ENCODE measurements at places on chromosomes 7 and 10.

GRCh38 chr10:100289641-100290040 is 3.2 kb upstream of the BLOC1S2 start:
- DNase-seq = no peak

DNA sequence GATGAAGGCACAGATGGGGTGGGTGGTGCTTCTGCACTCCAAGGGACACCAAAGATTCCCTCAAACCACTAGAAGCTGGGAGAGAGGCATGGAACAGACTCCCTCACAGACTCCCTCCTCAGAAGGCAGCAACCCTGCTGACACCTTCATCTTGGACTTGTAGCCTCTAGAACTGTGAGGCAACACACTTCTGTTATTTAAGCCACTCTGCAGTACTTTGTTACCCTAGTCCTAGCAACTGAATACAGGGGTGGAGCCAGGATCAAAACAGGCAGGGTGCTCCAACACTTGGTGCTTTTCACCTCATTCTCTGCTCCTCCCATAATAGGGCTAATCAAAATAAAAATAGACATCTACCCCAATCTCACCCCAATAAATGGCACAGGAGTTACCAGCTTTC is 2.3 kb upstream of the GSTO1 start:
- DNase-seq = no peak

GRCh38 chr10:114412907-114413797 is 8.8 kb upstream of the AFAP1L2 start:
- no peak for DNase-seq

DNA sequence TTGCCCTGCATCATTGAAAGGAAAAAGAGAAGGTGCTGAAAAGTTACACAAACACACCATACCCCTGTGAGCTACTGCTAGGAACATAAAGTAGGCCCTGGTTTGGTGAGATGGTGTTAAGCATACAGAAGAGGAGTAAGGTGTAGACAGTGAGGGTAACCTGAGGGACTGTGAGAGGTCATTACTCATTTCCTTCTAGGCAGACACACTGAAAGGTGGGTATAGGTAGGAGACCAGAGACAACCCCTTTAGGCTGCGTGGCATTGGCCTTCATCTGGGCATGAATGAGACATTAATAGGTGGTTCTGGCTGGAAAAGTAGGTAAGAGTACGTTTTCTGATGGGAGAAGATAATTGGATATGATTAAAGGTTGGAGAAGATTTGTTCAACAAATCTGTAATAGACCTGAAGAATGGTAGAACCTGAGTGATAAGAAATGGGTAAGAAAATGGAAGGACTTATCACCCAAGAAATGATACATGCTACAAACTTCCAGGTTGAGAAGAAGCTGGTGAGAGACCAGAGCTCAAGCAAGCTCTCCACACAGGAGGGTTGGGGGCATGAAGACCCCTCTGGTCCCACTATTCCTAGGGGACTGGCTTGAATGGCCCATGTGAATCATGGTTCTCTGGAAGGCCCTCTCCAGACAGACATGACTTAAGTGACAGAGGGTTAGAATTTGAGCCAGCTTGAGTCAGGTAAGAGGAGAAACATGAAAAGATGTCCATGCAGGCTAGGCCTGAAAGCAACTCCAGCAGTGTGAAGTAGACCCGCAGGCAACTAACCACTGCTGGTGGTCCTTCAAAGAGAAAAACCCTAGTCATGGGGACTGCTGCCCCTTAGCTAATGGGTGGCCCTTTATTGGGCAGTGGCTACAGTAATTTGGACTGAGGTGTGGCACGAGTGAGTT is 3.8 kb downstream of the COMTD1 start:
- DNase-seq = no peak

DNA sequence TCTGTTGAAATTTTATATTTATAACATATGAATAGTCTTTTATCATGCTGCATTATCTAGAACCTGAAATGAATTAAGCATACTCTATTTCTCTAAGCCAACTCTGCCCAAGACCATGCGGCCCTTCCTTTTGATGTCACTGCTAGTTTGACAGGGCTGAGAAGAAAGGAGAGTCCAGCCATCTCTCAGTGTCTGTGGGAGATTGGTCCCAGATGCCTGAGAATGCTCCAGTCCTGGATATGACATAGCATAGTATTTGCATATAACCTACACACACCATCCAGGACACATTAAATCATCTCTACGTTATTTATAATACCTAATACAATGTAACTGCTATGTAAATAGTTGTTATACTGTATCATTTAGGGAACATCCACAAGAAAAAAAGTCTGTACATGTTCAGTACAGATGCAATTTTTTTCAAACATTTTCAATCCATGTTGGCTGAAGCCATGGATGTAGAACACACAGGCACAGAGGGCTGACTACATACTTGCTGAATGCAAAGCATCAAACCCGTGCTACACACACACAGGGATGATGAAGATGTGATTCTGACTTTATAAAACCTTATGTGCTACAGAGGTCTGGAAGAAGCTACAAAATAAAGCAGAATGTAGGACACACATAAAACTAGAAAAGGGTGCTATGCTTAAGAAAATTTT is 315.4 kb downstream of the PARD3 start:
- no peak for DNase-seq

- no peak for DNase-seq
These were observed 47.9 kb downstream of the ESYT2 start for GRCh38 chr7:158781217-158781973.

- DNase-seq = no peak
These were observed 255.5 kb upstream of the C7orf33 start for GRCh38 chr7:148334959-148335577.

- DNase-seq = no peak
These were observed 7.4 kb upstream of the TBRG4 start for GRCh38 chr7:45118889-45119331.

- DNase-seq = no peak
These were observed 24.6 kb upstream of the TMEM248 start for GRCh38 chr7:66896441-66896840.

- no peak for DNase-seq
These were observed 17.1 kb downstream of the MAGI2 start for GRCh38 chr7:79436378-79436777.

DNA sequence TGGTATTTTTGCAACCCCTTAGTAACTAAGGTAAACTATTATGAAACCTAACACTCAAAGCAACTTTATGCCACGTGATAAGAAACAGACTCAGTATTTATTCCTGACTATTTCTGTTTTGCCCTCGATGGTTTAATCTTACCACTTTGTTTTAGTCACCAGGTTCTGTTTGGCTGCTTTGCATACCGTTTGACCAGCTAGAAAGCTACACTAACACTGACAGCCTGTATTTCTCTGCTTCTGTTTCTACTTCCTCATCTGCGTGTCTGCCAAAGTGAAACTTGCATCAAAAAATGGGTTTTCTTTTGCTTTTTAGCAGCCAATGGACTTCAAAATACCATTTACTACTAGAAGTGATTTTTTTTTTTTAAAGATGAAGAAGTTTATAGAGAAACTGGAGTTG is 802.5 kb downstream of the GRM8 start:
- no peak for DNase-seq

GRCh38 chr10:52216852-52217251 is 97.2 kb upstream of the DKK1 start:
- peak; percentile 77 for DNase-seq

- DNase-seq = no peak
These were observed 20.8 kb downstream of the GHRHR start for GRCh38 chr7:30984359-30985107.

- no peak for DNase-seq
These were observed 12.7 kb downstream of the LRRC18 start for GRCh38 chr10:48926764-48927540.

- no peak for DNase-seq
These were observed 139.4 kb upstream of the SHH start for GRCh38 chr7:155951554-155952158.

- DNase-seq = no peak
These were observed 4.0 kb upstream of the GIMAP8 start for GRCh38 chr7:150446288-150446938.

GRCh38 chr10:77746047-77746707 is 108.6 kb upstream of the KCNMA1 start:
- DNase-seq = no peak

DNA sequence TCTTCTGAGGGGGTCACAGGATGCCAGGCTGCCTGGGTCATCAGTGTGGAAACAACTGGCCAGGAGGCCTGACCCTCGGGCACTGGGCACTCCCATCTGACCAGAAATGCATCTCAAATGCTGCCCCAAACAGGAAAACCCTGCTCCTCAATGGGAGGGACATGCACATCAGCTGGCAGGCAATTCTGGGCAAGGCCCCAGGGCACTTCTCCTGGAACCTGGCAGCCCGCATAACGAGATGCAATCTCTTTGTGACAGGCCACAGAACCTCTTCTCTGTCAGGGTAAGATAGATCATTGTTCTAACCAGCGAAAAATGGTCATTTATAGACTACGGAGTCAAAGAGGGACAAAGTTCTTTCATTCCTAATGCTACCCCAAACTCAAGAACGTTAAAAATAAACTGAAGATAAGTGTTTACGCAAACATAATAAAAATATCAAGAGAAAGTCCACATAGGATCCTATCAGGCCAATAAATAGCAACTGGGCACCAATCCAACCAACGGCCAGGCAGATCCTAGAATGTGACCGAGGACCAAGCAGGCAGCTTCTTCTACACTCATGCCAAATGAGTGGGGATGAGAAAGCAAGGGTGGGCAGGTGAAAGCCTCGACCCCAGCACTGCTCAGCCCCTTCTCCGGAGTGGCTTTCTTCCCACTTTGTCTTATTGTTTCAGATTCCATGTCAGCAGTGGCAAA is 212.3 kb downstream of the TCERG1L start:
- no peak for DNase-seq

DNA sequence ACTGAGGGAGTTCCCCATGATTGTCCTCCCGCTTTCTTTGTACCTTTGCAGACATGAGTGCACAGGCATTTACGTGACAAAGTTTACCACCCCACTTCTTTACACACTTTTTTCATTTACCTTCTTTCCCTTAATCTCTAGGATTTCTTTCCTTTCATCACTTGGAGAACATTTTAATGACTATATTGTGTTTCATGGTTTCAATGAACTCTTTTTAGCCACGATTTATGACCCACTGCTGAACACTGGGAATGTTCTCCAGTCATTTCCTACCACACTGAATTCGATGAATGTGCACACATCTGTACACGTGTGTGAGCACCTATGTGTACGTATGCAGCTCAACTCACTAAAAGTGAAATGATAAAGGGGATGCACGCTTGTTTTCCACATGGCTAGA is 371.7 kb upstream of the IGFBP3 start:
- DNase-seq = no peak

DNA sequence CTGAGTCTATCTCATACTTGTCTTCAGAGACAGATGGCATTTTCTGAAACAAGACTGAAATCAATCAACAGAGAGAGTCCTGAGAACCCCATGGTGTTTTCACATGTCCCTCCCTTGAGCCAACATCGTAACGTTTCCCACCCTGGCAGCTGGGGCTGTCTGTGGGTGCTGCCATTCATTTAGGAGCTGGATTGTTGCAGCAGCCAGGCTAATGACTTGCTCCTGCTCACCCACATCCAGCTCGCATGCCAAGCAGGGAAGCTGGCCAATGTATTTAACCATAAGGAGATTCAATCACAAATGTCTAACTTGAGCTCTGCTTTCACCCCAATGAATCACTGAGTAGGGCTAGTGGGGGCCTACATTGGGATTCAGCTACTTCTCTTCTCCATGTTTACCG is 146.1 kb downstream of the ADRA2A start:
- no peak for DNase-seq

- no peak for DNase-seq
These were observed 135.1 kb downstream of the C10orf105 start for GRCh38 chr10:71584461-71584860.

DNA sequence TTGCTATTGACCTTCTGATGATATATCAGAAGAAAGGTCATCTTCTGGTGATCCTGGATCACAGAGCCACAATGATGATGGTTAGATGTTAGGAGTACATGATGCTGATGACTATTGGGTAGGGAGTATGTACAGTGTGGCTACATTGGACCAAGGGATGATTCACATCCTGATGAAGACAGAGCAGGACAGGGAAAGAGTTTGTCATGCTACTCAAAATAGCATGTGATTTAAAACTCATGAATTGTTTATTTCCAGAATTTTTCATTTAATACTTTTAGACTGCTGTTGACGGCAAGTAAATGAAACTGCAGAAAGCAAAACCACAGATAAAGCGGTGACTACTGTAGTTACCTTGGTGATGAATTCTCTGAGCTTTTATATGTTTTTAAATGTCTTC is 397.3 kb downstream of the PPP1R3A start:
- DNase-seq = no peak

DNA sequence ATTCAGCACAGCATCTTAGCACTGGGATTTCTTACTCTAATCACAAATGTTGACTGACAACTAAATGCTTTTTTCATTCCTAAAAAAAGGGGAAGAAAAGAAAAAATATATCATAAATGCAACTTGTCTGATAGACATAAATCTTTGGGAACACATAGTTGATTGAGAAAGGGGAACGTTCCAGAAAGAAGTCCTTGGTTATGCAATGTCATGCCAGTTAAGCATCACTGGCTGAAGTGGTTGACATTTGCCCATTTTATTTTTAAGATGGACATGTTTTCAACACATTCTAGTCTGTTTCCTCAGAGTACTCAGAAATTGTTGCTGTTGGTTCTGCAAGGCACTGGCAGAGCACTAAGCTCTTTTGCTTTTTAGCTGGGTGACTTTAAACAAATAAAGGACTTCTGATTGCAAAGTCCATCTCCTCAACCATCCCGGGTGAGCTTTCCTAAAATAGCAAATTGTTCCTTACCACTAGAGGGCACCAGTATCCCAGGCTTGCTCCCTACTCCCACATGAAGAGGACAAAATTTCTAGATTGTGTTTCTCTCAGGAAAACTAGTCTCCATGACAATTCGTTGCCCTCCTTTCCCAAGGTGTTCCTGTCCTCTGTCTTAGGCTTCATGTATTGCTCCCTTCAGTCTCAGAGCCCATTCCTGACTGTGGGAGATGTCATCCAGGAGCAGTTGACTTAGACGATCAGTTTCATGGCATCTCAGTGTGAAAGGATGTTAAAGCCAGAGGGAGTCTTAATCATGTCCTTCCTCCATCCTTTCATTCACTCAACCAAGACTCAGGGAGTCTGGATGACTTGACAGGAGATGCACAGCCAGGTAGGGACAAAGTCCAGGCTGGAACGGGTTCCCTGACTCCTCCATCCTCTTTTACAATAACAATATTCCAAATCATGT is 23.9 kb downstream of the OPALIN start:
- DNase-seq = peak; percentile 14

- no peak for DNase-seq
These were observed 98.3 kb upstream of the C7orf33 start for GRCh38 chr7:148492157-148492860.

GRCh38 chr10:103512591-103513379 is 19.3 kb downstream of the NEURL1 start:
- DNase-seq = no peak
